ENCODE measurements at places on chromosomes 2 and 18. TPM values are rescaled to one million over a fixed set of nuclear protein-coding genes. Genes with fewer than 3 reads are reported as not detected.

Gene DSC2
- total RNA-seq: 26.7 TPM

DNA sequence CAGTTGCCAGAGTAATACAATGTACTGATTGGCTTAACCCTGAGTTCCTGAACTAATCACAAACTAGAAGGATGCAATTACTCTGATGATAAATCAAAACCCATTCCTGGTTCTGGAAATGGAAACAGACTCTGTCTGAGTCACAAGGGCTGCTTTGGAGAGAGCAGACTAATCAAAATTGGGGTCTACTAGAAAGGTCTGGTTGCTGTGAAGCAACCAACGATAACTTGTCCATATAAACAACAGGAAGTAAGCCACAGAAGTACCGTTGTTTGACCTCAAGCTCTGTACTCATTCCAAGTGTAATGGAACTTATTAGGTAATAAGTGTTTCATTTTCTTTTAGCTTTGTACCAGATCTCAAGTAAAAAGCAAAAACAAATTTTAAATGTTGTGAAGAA lies 49.7 kb downstream of the RASGRP3 start:
- no peak for DNase-seq

DNA sequence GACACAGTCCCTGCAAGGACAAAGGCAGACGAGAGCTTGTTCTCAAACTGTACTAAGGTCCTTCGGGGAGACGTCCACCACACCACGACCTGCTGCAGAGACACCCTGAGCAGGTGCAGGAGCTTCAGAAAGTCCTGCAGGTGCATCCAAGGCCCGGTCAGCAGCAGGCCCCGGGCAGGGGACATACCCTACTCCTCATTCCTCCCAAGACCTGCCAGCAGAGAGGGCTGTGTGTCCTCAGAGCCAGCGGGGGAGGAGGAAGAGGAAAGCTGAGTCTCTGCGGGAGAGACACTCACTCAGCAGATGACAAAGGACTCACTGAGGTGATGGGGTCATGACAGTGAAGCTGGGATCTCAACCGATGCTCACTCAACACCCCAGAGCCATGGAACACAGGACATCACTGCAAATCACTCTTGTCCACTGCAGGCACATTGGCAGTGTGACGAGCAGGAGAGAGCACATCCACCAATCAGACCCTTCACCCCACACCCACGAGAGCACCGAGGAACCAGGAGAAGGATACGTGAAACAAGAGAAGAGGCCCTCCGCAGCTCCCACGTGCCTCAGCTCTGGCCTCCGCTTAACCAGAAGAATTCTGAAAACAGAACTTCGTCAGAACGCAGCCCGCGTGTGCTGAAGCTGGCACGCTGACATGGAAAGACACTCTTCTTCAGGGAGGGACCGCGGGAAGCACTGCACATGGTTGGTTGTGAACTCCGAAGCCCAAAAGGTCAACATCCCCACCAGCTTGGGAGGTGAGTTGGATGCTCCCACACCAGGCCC lies 9.3 kb downstream of the HDAC4 start:
- DNase-seq: peak; percentile 46

DNA sequence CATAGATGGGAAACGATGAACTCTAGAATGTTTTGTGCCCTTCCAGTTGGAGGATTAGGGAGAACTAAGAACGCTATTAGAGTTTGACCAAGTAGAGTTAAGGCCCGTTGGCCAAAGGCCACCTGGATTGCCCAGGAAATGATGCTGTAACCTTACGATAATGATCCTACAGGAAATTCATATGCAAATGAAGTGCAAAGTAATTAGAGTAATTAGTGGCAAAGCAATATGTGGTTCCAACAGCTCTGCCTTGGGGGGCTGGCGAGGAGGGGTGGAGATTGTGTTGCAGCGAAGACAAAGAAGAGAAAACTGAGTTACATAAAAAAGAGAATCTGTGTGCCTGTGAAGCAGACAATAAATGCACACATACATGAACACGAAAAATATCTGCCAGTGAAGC lies 61.5 kb upstream of the BOD1L2 start:
- no peak for DNase-seq

Gene ADAM23
- 78.7 TPM for total RNA-seq

Gene RAB27B
- 0.08 TPM for total RNA-seq

Gene CFAP65
- not detected for total RNA-seq

GRCh38 chr2:96485751-96486651 lies 19.2 kb downstream of the NEURL3 start:
- peak; percentile 87 for DNase-seq

GRCh38 chr18:56233595-56233994 lies 404.8 kb downstream of the TXNL1 start:
- DNase-seq: no peak
